Stimulated activated CD8-positive, alpha-beta memory T cell treated with anti-CD3 and anti-CD28 coated beads, Interleukin-15, amount 100 ng/mL, for 4 hours (primary cell): ENCODE measurements at places on chromosomes 11 and 22.
A peak's percentile ranks its signal among the peaks of the same experiment; 100 is the strongest.

DNA sequence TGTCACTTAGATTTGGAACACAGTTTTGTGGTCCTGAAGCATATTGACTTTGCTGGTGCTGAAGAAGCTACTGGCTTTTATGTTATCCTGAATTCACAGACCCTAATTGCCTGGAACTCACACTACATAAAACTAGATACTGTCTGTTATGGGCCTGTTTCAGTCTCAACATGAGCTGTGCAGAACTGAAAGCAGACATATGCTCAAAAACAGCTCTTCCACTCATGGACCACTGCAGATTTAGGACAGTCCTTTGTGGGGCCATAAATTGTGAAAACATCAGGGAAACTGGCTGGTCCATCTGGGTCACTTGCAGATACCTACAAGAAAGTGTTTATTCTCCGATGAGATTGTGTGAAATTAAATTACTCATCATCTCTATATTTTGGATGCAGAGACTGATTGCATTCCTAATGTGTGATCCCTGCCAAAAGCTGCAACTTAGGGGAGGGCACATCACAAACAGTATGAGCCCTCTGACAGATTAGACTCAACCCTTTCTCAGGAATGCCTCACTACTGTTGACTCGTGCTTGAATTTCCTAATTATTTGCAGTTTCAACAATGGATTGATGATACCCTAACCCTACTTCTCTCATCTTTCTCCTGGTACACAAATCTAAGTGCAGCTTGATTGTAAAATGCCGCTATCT lies 10.2 kb upstream of the CLNS1A start:
- no peak for DNase-seq

- no peak for DNase-seq
Measured at GRCh38 chr11:46308631-46309419, 31.4 kb downstream of the CREB3L1 start.

DNA sequence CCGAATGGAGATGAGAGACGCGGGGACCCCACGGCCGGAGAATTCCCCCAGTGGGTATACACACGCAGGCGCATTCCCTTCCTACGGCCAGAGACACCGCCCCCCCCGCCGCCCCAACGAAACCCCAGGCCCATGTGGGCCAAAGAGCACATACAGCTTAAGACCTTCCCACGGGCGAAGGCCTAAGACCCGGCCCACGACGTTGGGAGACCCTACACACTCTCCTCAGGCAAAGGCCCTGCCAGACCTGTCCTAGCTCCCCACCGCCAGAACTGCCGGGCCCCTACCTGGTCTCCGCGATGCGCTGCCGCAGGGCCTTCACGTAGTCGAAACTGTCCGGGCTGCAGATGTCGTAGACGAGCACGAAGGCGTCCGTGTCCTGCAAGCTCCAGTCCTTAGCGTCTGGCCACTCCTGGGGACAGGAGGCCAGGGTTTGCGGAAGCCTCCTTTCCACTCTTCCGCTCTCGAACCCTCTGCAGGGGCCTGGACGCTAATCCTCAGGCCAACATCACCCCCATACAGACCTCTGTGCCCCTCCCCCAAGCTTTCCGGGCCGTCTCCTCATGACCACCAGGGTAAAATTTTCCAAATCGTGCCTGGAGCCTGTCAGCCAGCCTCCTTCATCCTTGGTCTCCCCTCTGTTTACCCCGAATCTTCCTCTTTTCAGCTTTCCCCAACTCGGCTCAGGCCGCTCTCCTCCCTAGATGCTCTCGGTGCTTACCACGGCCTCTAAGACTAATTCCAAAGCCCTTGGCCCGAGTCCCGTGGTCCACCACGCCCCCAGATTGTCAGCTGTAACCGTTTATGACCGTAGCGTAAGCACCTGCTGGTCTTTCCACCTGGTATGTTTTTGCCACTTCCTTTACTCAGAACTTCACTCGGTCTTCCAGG lies 1.7 kb downstream of the RASL10A start:
- no peak for DNase-seq

- no peak for DNase-seq
Measured at GRCh38 chr11:9629064-9629463, 34.8 kb upstream of the SWAP70 start.

- no peak for DNase-seq
Measured at GRCh38 chr11:32597921-32598320, 14.3 kb downstream of the EIF3M start.

- peak; percentile 18 for DNase-seq
Measured at GRCh38 chr22:39496131-39496838, 5.8 kb upstream of the MIEF1 start.

GRCh38 chr11:93188726-93189125 lies 9.1 kb downstream of the SLC36A4 start:
- no peak for DNase-seq

DNA sequence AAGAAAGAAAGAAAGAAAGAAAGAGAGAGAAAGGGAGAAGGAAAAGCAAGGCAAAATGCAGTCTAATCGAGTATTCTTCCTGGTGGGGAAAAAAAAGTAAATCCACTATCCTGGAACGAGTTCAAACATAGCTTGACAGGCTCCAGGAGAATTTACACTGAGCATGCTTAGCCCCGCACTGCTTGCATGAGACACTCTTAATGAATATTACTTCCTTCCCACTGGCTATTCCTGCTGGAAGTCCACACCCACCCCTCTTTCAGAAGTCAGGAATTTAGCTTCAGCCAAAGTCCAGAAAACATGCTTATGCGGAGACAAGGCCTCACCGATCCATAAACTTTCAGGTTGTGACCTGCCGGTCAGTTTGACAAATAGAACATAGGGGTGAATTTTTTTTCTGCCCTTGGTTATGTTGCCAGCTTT lies 251.8 kb upstream of the BLID start:
- DNase-seq: no peak

GRCh38 chr22:24591286-24591830 lies 1.5 kb downstream of the LRRC75B start:
- no peak for DNase-seq

GRCh38 chr11:69636512-69637197 lies 4.3 kb upstream of the CCND1 start:
- DNase-seq: no peak
